BJ (cell line): ENCODE measurements at places on chromosomes 1 and 21. TPM values are rescaled to one million over a fixed set of nuclear protein-coding genes. Genes with fewer than 3 reads are reported as not detected.

Gene C1QB
- polyA plus RNA-seq, result not detected in 2 replicates

Gene ST6GALNAC3
- polyA plus RNA-seq, result 0.05 and 0.06 TPM in 2 replicates

Gene S100A8
- not detected in 2 replicates for polyA plus RNA-seq

Gene SLAMF1
- polyA plus RNA-seq, result not detected in 2 replicates

Gene SPRR4
- not detected in 2 replicates for polyA plus RNA-seq

Gene SLC44A5
- 0.07 TPM in 2 replicates for polyA plus RNA-seq

Gene UCK2
- polyA plus RNA-seq, result 53.4 and 57.7 TPM in 2 replicates

Gene TPTE
- polyA plus RNA-seq, result not detected in 2 replicates

Gene SYPL2
- 58.8 and 73.1 TPM in 2 replicates for polyA plus RNA-seq

Gene RRAGC
- 6.5 and 11.1 TPM in 2 replicates for polyA plus RNA-seq

Gene HSD3B1
- not detected in 2 replicates for polyA plus RNA-seq

Gene CNIH4
- 23.6 and 57.5 TPM in 2 replicates for polyA plus RNA-seq

- DNase-seq, result no peak
Observed at GRCh38 chr1:55215194-55216021, at the start of gene USP24. Gene USP24 (minus strand): TSS chr1:55215364. CDS start chr1:55215113, 251 bp downstream.

DNA sequence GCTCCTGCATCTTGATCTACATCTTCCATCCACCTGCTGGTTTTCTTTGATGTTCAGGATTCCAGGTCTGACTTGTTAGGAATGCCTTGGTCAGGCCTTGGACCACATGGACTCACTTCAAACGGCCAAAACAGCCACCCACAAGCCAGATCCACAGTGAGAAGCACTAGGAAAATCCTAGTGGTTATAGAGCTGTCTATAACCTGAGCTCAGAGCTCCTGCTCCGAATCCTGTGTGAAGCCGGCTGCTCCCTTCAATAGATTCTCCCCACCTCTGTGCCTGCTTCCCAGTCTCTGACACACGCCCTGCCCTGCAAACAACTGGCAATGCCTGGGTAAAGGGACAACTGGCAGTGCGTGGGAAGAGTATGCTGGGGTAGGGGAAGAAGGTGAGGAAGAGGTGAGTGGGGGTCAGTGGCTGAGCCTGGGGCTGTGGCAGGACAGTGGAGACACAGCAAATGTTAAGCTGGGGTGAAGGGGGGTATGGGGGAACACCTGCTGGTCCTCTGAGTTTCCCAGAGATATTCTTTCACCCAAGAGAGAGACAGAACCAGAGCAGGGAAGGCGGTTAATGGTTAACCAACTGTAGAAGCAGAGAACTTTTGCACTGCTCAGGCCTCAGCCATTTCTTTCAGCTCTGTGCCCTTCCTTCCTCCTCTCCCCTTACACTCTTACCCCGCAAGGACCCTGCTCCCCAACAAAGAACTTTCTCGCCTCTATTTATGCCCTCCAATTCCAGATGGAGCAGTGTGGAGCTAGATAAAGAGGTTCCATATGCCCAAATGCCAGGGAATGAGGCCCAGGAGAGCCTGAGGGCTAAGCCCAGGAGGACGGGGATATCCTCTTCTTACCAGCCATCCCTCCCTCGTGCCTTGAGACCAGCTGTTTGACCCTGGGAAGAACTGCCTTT is 4.5 kb downstream of the PLXNA2 start:
- DNase-seq, result no peak

DNA sequence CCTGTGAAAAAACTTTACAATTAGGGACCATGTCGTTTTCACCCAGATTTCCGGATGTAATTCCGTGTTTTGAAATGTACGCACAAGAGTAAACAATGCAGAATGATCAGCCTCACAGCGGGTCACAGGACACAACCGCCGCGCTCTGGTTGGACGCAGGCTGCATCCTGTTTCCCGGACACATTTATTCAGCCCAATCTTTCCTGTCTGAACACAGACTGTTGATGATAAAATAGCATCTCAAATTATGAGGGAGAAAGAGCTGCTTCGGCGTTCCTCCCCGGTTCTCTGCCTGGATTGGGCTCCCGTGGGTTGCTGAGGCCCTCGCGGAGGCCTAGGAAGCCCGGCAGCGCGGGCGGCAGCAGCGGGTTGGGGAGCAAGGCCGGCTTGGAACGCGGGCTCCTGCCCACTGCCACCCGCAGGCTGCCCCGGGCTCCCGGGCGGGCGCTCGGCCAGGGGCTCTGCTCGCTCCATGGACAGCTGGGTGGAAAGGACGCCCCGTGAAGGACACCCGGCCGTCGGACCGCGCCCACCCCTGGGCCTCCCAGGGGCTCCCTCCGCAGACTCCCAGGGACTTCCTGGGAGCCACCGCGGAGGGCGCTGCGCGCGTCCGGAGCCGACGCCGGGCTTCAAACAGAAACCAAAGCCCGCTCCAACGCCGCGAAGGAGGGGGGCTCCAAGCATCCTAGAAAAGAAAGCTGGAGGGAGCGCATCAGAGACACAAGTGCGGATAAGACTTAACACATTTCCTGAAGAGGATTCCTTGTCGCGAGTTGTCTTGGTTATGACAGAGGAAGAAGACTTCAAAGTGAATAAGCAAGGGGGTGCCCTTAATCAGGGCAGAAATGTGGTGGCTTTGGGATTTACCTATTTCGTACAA is 122.3 kb downstream of the ESRRG start:
- DNase-seq, result peak; percentile 19

DNA sequence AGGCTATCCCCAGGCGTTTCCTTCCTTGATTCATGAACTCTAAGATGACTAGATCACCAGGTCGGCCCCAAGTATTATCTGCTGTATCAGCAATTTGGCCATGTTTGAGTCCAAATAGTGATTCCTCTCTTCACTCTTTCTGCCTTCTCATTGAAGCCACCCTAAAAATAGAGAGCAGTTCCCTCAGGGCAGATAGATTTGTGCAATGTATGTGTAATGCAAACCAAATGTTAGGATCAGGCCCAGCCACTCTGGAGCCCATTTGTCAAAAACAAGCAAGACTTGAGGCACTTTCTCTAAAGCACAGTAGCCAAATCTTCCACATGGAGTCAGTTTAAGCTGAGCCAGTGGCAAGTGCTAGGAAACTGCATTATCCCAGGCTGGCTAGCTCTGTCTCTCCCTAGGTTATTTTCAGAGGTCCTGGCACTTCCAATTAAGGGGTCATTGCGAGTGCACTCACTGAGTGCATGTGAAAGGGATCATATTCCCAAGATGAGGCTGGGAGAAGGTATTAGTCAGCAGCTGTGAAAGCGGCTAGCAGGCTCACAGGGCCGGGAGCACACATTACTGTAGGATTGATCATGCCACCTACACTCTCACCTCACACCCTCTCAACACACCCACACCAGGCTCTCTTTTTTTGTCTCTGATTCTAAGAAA is 97.9 kb upstream of the RAB3GAP2 start:
- DNase-seq, result peak; percentile 95

- DNase-seq, result no peak
Observed at GRCh38 chr1:234212764-234213657, 160.2 kb upstream of the COA6 start.

DNA sequence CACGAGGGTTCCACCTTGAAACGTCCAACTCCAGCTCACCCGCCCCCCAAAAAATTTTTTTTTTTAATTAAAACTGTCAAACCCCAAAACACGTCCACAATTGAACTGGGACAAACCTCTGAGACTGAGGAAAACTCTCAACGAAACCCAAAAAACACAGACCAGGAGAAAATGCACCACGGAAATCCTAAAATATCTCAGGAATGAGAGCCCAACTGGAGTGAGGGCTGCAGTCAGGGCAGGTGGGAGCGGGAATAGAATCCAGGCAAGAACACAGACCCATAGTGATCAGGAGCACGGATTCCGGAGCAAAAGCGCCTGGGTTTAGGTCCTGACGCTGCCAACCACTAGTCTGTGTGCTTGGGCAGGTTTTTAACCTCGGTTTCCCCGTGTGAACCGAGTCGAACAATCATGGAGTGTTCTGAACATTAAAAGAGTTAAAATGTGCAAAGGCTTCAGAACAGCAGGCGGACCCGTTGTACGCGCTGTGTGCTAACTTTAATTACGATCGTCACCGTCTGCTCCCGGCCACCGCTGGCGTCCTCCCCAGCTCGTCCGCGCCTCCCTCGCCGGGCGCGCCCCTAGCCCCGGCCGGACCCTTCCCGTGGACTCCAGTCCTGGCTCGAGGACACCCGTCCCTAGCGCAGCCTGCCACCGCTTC is 624 bp downstream of the ARHGAP29 start:
- no peak for DNase-seq

DNA sequence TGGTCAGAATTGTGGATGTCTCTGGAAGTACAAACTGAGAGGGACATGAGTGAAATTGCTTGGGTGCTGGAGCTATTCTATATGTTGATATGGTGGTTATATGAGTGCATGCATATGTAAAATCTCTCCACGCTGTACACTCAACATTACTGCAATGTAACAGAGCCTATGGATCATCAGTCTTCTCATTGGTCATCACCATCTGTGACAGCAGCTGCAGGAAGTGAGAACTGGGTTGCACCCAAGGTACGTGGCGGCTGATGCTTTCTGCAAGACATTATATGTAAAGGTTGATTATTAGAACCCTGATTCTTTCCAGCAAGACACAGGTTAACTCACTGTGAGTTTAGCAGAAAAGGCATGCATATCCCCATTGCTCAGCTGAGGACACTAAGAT is 387.1 kb downstream of the OMA1 start:
- DNase-seq, result no peak

- DNase-seq, result no peak
Observed at GRCh38 chr1:9435153-9435636, 104.1 kb upstream of the SLC25A33 start.

DNA sequence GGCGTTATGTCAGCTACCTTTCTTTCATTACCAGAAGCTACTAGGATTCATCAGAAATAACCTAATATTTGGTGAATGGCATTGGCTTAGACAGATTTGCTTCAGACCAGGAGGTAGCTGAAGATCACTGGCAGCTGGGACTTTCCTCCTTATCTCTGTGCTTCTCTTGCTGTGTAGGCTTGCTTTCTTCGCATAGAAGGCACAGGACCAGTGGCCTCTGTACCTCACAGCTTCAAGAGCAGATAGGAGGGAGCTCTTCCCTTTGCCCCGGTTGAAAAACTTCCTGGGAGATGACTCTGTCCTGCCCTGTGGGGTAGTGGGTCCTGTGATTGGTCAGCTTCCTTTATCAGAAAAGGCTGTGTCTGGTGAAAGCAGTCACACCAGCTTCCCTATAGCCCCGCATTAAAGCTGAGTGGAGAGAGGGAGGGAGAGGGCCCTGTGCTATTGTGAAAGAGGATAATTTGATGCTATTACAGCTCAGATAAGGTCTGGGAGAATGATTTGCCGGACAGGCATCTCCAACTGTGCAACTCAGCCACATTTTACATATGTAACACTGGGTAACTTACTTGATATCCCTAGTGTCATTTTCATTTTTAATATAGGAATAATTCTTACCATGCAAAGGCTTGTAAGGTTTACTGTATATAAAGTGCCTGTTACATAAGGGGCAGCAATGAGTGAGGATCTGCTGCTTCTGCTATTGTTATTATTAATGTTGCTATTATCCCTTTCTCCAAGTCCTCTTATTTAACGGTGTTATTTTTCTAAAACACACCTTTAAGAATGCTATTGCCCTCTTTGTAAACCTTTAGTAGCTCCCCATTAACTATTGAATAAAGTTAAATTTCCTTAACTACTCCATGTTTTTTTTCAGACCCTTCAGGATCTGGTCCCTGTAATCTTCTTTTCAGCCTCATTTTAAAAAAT is 31.6 kb downstream of the OSBPL9 start:
- DNase-seq, result no peak

DNA sequence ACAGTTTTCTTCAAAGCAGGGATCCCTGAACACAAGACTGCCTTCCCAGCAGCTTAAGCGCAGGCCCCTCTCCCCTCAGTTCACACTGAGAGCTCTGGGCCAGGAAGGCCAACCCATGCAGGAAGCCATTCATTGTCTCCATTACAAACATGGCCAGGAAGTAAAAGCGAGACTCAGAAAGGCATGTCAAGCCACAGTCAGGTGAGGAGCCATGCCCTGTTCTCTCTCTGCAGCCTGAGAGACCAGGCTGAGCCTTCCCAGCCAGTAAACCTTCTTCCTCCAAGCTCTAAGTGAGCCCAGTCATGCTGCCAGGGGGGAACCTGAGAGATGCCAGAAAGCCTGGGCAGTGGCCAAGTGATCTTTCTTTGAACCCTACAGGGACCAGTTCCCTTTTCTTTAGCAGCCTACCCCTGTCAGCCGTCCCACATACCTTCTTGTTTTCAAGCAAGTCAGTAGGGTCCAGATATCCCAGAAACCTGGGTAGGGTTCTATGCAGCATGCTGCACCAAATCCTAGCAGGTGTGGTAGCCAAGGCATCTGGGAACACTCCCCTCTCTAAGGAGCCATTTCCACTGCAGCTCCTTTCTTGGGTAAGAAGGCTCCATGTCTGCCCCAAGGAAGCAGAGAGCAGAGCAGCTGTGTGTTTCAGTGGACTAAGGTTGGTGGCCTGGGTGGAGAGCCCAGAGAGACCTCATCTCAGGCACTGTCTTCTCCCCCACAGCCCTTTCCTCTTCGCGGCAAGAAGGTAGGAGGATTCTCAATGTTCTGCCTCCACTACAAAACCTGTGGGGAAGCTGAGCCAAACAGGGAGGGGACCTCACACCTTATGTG is 977 bp downstream of the TRAF3IP3 start:
- DNase-seq, result no peak

DNA sequence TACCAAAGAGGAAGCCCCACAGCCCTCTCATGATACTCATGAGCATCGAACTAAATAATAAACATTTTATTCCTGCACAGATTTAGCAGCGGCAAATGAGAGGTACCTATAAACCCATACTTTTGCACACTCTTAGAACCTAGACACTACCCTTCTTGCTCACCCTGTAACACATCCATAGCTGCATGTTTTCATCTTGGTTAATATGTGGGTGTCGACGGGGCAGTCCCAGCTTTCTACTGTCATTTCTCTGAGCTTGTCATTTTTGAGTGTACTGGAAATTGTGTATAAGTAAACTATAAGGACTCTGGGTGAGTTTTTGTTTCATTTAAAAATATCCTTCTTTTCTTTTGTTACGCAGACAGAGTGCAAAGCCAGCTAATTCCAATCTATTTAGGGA is 25.5 kb downstream of the OVGP1 start:
- no peak for DNase-seq

DNA sequence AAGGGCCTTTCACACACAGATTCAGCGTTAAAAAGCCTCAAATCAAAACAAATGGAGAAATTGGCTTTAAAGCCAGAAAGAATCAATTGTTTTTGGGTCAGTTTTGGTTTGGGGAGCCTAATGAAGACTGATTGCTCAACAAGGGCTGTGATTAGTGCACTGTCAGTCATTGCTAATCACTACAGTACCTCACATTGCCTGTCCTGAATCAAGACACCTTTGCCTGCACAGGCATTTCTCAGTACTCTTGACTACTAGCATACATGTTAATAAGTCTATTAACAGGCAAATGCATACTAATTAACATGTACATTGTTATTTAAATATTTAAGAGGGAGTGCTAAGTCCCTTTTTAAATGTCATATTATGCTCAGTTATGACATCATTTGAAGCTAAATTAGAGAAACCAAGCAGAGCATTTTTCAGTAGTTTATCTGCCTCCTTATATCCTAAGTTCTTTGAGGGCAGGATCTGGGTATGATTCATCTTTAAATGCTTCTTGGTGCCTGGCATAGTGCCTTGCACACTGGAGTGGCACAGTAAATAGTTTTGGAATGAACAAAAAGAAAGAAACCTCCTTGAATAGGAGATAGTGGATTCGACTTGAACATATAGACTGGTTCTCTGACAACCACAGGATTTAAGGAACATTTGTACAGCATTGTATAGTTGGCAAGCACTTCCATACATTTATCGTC is 25.8 kb upstream of the CCN1 start:
- no peak for DNase-seq

GRCh38 chr1:22760455-22760854 is 49.8 kb downstream of the EPHB2 start:
- no peak for DNase-seq
